Fibroblast of skin of abdomen (primary cell): ENCODE measurements at places on chromosomes 1 and 21.

- no peak for DNase-seq
These were observed 254.9 kb upstream of the CACYBP start for GRCh38 chr1:174744886-174745285.

- peak; percentile 74 for DNase-seq
These were observed 181.8 kb upstream of the FMN2 start for GRCh38 chr1:239909898-239910297.

DNA sequence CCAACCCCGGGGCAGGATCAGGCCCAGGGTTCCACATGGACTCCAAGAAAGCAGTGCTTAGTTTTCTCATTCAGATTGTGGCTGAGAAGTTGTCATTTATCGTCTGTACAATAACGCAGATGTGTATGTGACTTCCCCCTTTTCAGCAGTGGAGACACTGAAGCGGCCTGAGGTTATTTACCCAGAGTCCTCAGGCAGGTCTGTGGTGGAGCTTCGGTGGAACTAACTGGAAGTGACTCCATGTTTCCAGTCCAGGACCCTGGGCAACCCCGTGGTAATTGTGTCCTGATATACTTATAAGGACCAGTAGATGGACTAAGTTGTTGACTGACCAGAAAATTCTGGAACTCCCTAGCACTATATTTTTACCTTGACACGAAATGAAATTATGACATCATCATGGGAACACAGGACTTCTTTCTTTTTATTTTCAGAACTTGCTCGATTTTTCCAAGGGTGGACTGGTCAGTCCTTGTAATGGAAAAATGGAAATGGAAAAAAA is 1.0 kb upstream of the IER5 start:
- DNase-seq, result no peak

- no peak for DNase-seq
These were observed 6.4 kb downstream of the CLCA2 start for GRCh38 chr1:86430376-86430775.

- peak; percentile 46 for DNase-seq
These were observed 11.9 kb downstream of the ETS2 start for GRCh38 chr21:38817371-38818324.

- no peak for DNase-seq
These were observed 21.7 kb upstream of the ZBTB21 start for GRCh38 chr21:42031816-42032215.

GRCh38 chr1:192573499-192573898 is 2.1 kb upstream of the RGS1 start:
- DNase-seq, result peak; percentile 40
